Renal pelvis (tissue), 12 donors: ENCODE measurements at places on chromosomes 6 and 20. TPM values are rescaled to one million over a fixed set of nuclear protein-coding genes. Genes with fewer than 3 reads are reported as not detected.

DNA sequence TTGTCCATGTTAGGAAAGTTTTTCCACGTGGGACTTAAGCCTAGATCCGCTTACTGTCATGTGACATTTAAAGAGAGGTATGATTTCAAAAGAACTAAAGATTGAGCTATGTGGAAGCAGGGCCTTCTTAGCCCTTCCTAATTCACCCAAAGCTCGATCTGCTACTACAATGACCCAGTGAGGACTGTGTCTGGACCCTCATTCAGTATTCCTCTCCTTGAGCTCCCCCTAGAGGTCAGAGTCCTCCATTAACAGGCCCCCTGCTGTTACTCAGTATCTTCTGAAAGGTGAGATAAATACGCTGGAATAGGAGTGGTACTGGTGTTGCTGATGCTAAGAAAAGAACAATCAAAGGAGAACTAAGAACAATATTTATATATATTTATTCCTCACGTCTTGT lies 414.0 kb downstream of the GJA1 start:
- peak; percentile 65 for DNase-seq

DNA sequence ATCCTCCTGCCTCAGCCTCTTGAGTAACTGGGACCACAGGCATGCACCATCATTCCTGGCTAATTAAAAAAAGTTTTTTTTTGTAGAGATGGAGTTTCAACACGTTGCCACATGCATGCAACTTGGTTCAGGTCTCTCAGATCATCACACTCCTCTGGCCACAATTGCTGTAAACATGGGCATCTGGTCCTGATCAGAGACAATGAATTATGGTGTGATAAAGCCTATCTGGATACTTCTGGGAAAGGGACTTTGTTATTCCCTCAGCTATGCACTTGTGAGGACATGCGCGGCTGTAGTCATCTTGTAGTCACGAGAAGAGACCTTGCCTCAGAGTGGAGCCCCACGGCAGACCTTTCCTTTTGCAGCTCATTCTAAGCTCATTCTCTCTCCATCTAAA lies 210.9 kb upstream of the ZFP64 start:
- DNase-seq = no peak

GRCh38 chr20:24970754-24971153 lies 21.7 kb downstream of the CST7 start:
- DNase-seq = no peak

DNA sequence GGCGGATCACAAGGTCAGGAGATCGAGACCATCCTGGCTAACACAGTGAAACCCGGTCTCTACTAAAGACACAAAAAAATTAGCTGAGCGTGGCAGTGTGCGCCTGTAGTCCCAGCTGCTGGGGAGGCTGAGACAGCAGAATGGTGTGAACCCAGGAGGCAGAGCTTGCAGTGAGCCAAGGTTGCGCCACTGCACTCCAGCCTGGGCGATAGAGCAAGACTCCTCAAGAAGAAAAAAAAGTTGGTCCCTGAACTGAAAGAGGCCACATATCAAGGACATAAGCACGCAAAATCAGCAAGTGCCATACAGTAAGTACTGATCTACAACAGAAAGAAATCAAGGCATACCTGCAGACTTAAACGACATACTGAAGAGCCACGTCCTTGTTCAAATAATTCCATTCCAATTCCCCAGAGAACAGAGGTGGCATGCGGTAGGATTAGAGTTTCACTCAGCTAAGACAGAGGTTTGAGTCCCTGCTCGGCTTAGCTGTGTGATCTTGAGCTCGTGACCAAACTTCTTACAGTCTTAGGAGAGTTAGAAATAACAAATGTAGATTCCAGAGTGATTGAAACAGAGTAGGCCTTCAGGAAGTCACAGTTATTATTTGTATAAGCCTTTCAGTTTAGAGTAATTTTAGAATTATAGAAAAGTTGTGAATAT lies 29.2 kb downstream of the B4GALT5 start:
- no peak for DNase-seq

GRCh38 chr20:44691424-44692423 lies 23.4 kb upstream of the CCN5 start:
- DNase-seq = no peak

The SPATS1 gene
- polyA plus RNA-seq = not detected

The FABP7 gene
- polyA plus RNA-seq = 0.14 TPM

The ASIP gene
- polyA plus RNA-seq = 0.34 TPM

GRCh38 chr20:49846206-49846807 lies 33.7 kb downstream of the SLC9A8 start:
- DNase-seq = peak; percentile 42

DNA sequence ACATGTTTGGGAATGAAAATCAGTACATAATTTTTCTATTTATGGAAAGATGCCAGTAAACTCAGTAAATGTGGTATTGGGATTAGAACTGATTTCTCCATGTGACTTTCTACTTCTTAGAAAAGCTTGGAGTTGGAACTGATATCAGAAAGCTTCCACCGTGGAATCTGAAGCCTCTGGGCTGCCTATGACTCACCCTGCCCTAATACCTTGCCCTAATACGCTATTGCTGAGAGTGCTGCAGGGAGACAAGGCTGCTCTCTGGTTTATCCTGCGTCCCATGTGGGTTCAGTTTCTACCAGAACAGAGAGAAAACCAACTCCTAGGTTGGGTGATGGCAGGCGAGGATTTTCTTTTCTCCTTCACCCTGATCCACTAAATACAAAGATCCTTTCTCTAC lies 3.3 kb upstream of the STMND1 start:
- DNase-seq = no peak
